ENCODE measurements at places on chromosomes 16 and 17. TPM values are rescaled to one million over a fixed set of nuclear protein-coding genes. Genes with fewer than 3 reads are reported as not detected.

DNA sequence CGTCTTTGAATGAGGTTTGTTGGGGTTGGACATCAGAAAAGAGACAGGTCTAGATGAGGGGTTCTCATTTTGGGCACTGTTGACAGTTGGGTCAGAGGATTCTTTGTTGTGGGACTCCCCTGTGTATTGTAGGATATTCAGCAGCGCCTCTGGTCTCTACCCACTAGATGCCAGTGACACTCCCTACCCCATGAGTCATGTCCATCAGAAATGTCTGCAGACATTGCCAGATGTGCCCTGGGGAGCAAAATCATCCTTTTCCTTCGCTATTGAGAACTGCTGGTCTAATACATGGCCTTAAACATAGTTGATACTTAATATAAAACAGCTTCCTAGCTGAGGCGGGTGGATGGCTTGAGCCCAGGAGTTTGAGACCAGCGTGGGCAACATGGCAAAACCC is 3.1 kb downstream of the ABAT start:
- DNase-seq: no peak

- DNase-seq: peak; percentile 14
Observed at GRCh38 chr17:77214743-77215142, 74.0 kb downstream of the SEC14L1 start.

Gene RCVRN
- total RNA-seq: not detected

Gene CDH16
- total RNA-seq: not detected

- no peak for DNase-seq
Observed at GRCh38 chr17:82399601-82400101, 18.5 kb upstream of the HEXD start.

GRCh38 chr17:30534298-30534697 is 57.1 kb downstream of the GOSR1 start:
- DNase-seq: no peak

Gene CUEDC1
- total RNA-seq: 1.0 TPM

DNA sequence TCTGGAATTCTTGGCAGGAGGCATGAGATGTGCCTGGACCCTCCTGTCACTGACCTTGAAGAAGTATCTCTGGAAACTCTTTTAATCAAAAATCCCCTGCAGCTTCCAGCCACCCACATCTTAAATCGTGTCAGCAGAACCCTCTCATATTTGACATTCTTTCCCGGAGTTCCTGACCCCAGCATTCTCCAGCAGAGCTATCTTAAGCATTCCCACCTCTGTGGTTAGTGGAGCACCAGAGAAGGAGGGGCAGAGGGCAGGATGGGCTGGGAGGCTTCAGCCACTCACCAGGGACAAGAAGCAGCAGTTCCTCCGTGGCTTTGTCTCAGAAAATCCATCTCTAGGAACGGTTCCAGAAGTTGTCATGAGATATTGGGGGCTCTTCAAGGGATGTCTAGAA is 149.9 kb downstream of the RGS9 start:
- DNase-seq: no peak

Gene PIRT
- not detected for total RNA-seq

DNA sequence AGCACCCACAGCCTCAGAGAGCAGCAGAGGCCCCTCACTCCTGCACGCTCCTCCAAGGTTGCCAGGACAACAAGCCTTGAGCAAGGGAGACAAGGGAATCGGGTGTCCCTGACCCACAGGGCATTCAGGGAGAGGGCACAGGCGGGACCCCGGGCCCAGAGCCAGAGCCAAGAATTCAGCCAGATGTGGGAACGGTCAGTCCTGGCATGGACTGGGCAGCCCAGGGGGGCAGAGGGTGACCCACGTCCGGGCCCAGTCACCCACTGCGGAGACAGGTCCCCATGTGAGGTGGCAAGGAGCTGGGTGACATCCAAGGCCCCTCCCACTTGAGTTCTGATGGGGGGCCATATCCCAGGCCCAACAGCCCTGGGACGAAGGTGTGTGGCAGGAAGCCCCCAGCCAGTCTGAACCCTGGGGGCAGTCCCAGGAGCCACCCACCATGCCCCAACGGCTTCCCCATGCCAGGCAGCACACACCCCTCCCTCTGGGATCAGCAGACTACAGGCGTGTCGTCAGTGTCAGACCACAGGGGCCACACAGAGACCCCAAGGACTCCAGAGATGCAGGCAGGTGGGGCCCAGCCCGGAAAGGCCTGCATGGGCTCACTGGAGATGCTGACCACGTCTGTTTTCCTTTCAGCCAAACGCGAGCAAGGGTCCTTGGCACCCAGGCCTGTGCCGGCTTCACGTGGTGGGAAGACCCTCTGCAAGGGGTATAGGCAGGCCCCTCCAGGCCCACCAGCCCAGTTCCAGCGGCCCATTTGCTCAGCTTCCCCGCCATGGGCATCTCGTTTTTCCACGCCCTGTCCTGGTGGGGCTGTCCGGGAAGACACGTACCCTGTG is 23.0 kb downstream of the USP6 start:
- no peak for DNase-seq

All from CD4-positive, alpha-beta T cell (primary cell).